Tracheal epithelial cell (primary cell): ENCODE measurements at places on chromosomes 5 and 9. TPM values are rescaled to one million over a fixed set of nuclear protein-coding genes. Genes with fewer than 3 reads are reported as not detected.

Gene TMC1
- not detected in 2 replicates for total RNA-seq

Gene AQP3
- 18.3 and 148 TPM in 2 replicates for total RNA-seq

Gene IFNA4
- total RNA-seq = not detected in 2 replicates

Gene ELAVL2
- 0.24 TPM in 1 of 2 replicates, not detected in the other for total RNA-seq

Gene GALNT12
- total RNA-seq = 0.85 and 3.6 TPM in 2 replicates

Gene CAMK4
- 1.1 and 2.2 TPM in 2 replicates for total RNA-seq

Gene AQP7
- not detected in 2 replicates for total RNA-seq

Gene MTX3
- total RNA-seq = 12.3 and 23.0 TPM in 2 replicates

Gene PRR16
- total RNA-seq = 0.48 TPM in 1 of 2 replicates, not detected in the other

Gene ADAMTSL2
- total RNA-seq = under 0.01 TPM in 1 of 2 replicates, not detected in the other

Gene IGIP
- total RNA-seq = 2.9 and 5.1 TPM in 2 replicates

Gene RNF38
- total RNA-seq = 5.1 and 7.5 TPM in 2 replicates

Gene SELENOP
- 5.1 and 8.1 TPM in 2 replicates for total RNA-seq

Gene LCN2
- 20.5 and 154 TPM in 2 replicates for total RNA-seq

Gene SEC61B
- 62.0 and 70.8 TPM in 2 replicates for total RNA-seq

Gene TPPP
- total RNA-seq = 0.48 and 1.3 TPM in 2 replicates

Gene TENT4A
- total RNA-seq = 6.3 and 7.2 TPM in 2 replicates

Gene LHX3
- total RNA-seq = not detected in 2 replicates

Gene TAF11L10
- not detected in 2 replicates for total RNA-seq

Gene CEL
- total RNA-seq = 0.48 and 0.64 TPM in 2 replicates

Gene C1QTNF2
- not detected in 2 replicates for total RNA-seq

Gene SHC3
- under 0.01 and 0.24 TPM in 2 replicates for total RNA-seq

Gene GLDC
- 0.43 and 22.9 TPM in 2 replicates for total RNA-seq
